ENCODE measurements at places on chromosomes 5 and 9.

DNA sequence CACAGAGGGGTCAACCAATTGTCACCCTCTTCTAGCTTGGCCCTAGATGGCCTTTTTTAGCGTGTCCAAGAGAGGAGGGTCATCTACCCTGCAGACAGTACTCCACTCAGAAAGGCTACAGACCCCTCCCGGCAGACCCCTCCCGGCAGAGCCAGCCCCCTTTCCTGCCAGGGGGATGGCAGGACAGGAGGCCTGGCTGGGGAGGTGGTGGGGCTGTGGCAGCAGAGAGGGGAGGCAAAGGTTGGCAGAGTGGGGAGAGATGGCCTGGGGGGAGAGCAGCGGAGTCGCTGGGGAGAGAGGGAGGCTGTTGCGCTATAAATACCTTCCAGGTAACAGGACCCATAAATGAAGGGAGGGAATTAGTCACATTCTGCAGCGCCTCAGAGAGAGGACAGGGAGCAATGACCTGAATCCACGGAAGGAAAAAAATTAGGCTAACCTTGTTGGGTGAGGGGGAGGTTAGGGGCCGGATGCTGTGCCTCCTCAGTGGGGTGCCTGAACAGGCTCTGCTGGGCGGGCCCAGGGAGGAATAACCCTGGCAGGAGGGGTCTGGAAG lies 32.9 kb upstream of the PSD2 start:
- no peak for DNase-seq

- DNase-seq, result peak; percentile 36
These were observed 7.0 kb upstream of the EBF1 start for GRCh38 chr5:159106569-159107282.

GRCh38 chr5:92371171-92371888 lies 988.2 kb upstream of the ARRDC3 start:
- no peak for DNase-seq

GRCh38 chr9:88536023-88536324 lies 996 bp downstream of the NXNL2 start:
- no peak for DNase-seq

GRCh38 chr5:35404701-35405100 lies 174.4 kb upstream of the PRLR start:
- no peak for DNase-seq

GRCh38 chr5:44945743-44946142 lies 137.0 kb downstream of the MRPS30 start:
- DNase-seq, result no peak

- no peak for DNase-seq
These were observed 68.1 kb downstream of the ARHGEF28 start for GRCh38 chr5:73694089-73694488.

- no peak for DNase-seq
These were observed 304.6 kb downstream of the ACTL7B start for GRCh38 chr9:108551030-108551841.

All from activated T-helper 1 cell treated with Interleukin-2 at 50 U/mL for 16 hours (primary cell).